Hematopoietic multipotent progenitor cell (in vitro differentiated cells): ENCODE measurements at places on chromosomes 7 and 10.

DNA sequence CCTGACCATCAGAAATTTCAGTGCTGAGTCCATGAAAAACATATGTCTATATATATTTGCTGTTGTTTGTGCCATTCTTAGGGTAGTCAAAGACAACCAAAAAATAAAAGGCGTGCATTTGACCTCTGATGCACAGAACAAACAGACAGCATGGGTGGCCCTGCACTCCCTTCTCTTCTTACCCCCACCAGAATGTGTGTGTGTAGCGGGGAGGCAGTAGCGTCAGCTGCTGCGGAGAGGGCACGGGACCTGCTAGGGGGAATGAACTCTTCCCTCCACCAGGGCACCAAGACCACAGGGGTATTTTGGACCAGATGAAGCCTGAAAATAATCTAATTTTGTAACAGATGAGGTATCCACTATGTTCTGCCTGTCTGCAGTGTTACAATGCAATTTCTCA lies 277.7 kb upstream of the ZNF32 start:
- DNase-seq: no peak

GRCh38 chr10:18397906-18398305 lies 253.5 kb downstream of the NSUN6 start:
- no peak for DNase-seq

DNA sequence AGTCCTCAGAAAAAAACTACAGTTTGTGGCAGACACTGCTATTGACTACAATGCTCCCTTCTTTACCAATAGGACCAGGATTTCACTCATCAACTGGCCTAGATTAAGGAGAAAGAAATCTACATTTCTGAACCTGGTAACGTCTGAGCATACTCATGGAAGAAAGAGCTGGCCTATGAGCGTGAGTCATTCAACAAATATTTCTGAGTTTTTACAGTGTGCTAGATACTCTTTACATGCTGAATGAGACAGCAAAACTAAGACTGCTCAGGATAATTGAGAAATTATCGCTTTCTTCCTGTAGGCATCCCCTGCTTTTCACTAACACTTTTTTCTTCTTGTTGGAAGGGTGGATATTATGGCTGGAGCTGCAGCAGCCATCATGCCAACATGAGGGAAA lies 609.7 kb downstream of the TNS3 start:
- DNase-seq: no peak

DNA sequence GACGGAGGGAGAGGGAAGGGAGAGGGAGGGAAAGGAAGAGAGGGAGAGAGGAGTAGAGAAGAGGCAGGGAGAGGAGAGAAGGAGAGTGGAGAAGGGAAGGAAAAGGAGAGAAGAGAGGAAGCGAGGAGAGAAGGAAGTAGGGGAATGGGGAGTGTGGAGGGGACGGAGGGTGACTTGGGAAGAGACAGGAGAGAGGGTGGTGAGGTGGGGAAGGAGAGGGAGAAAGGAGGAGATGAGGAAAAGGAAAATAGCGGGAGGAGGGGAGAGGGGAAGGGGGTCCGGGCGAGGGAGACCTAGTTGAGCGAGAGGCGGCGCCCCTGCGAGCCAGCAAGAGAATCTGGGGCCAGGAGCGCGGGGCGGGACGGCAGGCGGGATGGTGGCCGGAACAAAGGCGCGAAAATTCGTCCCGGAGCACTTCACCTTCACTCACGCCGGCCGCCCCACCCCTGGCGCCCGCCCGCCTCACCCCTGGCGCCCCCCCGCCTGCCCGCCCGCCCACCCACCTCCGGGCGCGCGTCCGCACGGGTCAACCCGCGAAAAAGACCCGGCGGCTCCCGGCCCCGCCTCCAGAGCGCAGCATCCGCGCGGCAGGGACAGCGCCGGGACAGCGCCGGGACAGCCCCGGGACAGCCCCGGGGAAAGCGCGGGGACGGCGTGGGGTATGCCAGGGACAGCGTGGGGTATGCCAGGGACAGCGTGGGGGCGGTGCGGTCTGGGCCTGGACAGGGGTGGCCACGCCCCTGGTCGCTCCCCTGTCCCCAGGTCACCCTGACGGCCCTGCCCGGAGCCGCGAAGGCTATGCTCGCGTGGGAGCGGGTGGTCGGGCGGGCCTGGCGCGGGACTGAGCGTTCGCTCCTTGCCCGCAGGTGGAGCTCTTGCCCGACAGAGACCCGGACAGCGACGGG lies 4.2 kb downstream of the VSTM2A start:
- no peak for DNase-seq

GRCh38 chr7:6237011-6237410 lies 35.4 kb downstream of the CYTH3 start:
- DNase-seq: no peak

DNA sequence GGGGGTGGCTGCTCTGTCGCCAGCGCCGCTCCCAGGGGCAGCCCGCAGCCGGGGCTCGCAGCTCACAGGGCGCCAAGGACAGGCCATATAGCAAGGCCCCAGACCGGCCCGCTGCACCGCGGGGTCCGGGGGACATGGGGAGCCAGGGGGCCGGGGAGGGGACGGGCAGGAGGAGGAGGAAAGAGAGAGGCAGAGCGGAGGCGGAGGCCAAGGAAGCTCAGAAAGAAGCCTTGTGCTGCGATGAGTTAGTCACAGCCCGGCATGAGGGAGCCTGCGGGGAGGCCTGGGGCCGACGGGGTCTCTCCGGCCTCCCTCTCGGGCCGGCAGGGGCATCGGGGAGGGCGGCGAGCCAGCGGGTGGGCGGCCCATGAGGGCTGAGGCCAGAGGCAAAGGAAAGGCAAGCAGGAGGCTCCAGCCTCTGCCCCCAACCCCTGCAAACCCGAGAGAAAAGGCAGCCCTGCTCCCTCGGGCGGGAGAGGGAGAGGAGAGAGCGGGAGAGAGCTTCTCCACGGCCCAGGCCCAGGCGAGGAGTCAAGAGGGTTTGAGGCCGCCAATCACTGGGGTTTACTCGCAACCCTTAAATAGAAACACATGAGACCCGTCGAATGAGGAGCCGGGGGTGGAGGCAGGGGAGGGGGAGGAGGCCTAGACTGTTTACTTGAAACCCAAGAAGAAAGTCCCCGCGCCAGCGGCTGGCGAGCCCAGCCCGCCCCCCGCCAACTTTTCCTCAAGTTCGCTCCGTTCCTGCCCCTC lies 167.9 kb downstream of the NEURL1 start:
- no peak for DNase-seq

GRCh38 chr10:13080643-13081042 lies 19.3 kb upstream of the OPTN start:
- no peak for DNase-seq

- no peak for DNase-seq
Observed at GRCh38 chr10:68647672-68648341, 73.2 kb upstream of the CCAR1 start.
